ENCODE measurements at places on chromosomes 1 and 21.

- DNase-seq: no peak
Measured at GRCh38 chr1:64890699-64891447, 75.5 kb downstream of the JAK1 start.

DNA sequence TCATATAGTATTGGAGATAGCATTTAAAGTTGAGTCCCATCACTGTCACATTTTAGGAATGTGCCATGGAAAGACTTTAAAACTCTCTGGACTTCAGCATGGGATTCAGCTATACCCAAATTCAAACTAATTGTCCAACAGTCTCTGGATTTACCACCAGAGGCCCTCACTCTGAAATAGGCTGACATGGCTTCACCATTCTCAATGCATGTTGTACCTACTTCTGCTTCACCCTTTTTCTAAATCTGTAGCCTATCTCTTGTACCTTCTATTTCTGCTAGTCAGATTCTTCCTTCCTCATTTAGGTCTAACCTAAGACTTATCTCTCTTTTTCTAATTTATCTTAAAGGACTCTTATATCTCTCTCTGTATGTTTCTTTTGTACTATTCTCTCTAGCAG lies 512.7 kb upstream of the ZRANB2 start:
- DNase-seq: no peak

- no peak for DNase-seq
Measured at GRCh38 chr1:156704930-156705320, 458 bp downstream of the CRABP2 start.

DNA sequence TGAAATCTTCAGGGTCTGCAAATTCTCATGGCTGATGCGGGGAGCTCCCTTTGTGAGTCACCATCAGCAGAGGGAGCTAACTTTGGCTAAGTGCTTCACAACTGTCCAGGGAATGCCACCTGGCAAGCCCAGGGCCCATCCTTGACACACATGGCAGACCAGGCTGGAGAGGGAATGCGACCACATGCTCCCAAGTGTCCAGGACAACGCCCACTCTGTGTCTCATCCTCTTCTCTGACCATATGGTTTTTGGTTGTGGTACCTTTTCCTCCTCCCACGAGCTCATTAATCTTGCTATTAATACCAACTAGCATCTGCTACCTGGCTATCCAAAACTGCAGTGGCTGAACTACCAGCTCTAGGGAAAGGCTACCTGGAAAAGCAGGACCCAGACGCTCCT lies 37.1 kb upstream of the CLSTN1 start:
- no peak for DNase-seq
